ENCODE measurements at places on chromosomes 12 and 14. TPM values are rescaled to one million over a fixed set of nuclear protein-coding genes. Genes with fewer than 3 reads are reported as not detected.

- DNase-seq = no peak
These were observed 38.2 kb upstream of the EML1 start for GRCh38 chr14:99755068-99755405.

DNA sequence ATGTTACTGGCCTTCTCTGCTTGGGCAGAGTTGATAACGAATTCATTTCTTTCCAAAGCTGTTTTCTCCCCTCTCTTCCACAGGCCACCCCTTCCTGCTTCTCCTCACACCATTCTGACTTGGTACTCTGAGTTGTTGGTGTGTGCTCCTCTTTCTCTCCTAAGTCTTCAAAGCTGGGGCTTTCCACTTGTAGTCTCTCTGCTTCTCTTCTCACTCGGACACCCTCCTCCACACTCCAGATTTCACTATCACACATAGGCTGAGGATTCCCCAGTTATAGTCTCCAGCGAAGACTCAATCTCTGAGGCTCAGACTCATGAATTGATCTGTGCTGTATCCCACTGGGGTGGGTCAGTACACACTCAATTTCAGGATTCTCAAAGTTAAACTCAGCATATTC is 201.0 kb downstream of the SSPN start:
- DNase-seq = no peak

The ZBTB42 gene
- 4.1 TPM for total RNA-seq

GRCh38 chr12:39846971-39847650 is 227.5 kb upstream of the ABCD2 start:
- no peak for DNase-seq

DNA sequence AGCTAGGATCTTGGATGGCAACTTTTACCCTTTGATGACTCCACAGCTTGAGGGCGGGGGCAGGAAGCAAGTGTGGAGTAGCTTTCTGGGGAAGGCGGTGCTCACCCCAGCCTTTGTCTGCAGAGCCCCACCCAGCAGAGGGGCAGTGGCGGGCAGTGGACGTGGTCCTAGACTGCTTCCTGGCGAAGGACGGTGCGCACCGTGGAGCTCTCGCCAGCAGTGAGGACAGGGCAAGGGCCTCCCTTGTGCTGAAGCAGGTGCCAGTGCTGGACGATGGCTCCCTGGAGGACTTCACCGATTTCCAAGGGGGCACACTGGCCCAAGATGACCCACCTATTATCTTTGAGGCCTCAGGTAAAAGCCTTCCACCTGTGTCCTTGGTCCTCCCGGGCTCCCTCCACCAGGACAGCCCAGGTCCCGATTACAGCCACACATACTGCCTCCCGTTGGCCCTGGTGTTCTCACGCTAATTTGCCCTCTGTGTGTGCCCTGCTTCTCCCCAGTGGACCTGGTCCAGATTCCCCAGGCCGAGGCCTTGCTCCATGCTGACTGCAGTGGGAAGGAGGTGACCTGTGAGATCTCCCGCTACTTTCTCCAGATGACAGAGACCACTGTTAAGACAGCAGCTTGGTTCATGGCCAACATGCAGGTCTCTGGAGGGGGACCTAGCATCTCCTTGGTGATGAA is 1.2 kb downstream of the TAPBPL start:
- DNase-seq = no peak

GRCh38 chr14:102802834-102803523 is 25.7 kb downstream of the TRAF3 start:
- no peak for DNase-seq

The DTX1 gene
- total RNA-seq = not detected

All from M059J (cell line).